ENCODE measurements at places on chromosomes 3 and 15.
A peak's percentile ranks its signal among the peaks of the same experiment; 100 is the strongest.

DNA sequence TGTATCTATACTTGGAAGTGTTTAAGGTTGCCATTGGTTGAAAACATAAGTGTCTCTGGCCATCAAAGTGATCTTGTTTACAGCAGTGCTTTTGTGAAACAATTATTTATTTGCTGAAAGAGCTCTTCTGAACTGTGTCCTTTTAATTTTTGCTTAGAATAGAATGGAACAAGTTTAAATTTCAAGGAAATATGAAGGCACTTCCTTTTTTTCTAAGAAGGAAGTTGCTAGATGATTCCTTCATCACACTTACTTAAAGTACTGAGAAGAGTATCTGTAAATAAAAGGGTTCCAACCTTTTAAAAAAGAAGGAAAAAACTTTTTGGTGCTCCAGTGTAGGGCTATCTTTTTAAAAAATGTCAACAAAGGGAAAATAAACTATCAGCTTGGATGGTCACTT, 19.7 kb downstream of the B3GNT5 start:
- no peak for DNase-seq

DNA sequence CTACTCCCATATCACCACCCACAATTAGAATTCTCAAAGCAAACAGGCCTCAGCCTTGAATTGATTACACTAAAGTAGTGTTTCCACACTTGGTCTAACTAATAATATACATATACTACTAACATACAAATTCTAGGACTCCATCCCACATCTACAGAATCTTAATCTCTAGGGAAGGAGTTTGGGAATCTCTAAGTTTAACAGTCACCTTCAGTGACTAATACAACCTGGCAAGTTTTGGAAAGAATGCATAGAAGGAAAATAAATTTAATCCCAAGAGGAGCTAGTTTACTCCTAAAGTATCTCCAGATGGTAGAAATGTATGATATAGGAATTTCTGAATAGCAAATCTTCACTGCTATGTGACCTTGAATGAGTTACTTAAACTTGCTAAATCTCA, 9.1 kb downstream of the CLPX start:
- no peak for DNase-seq

DNA sequence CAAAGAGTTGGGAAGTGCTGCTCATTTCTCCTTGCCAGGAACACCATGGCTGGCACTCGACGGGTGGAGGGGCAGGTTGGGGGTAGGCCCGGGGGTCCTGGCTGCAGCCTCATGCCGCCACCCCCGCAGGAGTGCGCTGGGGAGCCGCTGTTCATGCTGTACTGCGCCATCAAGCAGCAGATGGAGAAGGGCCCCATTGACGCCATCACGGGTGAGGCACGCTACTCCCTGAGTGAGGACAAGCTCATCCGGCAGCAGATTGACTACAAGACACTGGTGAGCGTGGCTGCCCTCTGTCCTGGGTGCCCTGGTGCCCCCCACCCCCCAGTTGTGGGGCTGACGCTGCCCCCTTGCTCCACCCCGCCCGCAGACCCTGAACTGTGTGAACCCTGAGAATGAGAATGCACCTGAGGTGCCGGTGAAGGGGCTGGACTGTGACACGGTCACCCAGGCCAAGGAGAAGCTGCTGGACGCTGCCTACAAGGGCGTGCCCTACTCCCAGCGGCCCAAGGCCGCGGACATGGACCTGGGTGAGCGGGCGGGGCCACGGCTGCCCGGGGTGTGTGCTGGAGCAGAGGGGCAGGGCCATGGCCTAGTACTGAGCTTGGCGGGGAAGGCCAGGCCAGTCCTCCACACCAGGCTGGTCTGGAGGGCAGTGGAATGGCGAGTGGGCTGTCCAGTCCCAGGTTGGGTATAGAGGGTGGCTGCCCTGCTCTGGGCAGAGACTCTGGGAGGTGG, 45.1 kb downstream of the PLXNA1 start:
- DNase-seq: no peak

DNA sequence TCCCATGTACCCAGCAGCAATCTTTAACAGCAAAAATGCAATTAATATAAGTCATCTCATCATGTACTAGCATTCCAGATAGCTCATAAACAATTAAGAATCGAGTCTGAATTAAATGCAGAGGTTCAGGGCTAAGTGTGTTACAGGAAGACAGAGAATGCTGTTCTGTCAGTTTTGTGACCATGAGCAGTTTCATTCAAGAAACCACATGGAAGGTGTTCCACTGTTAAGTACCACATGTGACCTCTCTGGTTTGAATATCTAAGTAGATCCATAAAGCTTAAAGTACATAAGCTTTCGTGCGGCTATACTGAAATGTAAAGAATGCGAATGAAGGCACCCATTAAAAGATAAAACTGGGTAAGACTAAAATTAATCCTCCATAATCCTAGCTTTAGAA, 272.3 kb downstream of the IL5RA start:
- no peak for DNase-seq

DNA sequence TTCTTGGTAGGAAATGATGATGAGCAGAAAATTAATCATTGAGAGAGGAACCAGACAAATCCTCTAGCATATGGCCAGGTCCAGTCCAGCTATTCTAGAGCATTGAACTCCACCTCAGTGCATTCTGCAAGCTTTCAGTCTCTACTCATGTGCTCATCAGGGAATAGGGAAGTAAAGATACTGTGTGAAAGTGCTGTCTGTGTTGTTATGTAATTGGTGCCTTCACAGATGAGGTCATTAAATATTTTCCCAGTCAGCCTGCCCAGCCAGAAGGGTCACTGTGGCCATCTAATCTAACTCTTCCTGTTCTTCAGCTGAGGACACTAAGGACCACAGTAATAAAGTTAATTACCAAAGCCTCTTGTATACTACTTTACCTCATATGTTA, 28.2 kb downstream of the C3orf62 start:
- DNase-seq: no peak

DNA sequence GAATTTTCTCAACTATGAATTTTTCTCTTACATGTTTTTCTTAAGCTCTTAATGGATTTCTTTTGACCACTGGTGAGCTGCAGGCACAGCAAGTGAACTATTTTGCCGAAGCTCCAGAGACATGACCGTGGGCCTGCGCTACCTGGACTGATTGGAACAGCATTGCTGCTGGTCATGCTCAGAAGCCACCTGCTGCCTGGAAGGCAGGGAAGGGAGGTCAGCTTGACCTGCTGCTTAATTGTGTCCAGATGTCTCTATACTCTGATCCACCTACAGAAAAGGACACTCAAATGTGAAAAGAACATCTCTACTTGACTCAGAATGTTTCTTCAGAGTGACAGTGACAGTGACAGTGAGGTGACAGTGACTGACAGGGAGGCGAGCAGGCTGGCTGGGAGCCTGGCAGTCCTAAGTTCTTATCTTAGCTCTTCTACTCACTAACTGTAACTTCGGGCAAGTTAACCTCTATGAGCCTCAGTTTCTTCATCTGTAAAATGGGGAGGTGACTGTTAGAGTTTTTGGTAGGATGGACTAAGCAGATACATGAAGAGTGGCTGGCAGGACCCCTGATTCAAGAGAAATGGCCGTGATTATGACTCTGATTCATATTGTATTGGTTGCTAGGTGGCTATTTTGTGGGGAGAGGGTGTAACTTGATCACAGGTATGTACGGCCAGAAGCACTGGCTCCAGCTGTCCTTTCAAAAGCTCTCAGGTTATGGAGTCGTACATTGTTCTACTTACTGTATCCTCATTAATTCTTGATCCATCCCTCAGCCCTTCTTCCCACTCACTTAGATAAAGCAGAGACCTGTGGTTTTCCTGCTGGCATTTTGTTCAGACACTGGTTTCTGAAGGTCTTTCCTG, 54.8 kb upstream of the DLG1 start:
- no peak for DNase-seq

GRCh38 chr3:127600749-127601456, 2.7 kb downstream of the MCM2 start:
- no peak for DNase-seq

DNA sequence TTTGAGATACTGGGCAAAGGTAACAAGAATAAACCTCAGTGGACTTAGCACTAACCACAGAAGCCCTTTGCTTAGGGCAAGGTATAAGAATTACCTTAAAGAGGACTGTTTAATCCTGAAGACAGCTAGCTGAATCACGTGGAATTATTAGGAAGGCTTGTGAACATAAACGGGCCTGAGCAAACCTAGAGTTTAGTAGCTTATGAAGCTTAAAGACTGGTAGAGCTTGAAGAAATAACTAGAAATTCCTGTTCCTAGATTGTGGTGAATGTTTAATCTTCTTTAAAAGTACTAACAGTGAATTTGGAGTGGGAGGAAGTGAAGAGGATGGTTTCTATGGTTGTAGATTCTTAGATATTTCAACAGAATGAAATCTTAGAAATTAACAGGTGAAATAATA, 428.9 kb upstream of the THRB start:
- no peak for DNase-seq

DNA sequence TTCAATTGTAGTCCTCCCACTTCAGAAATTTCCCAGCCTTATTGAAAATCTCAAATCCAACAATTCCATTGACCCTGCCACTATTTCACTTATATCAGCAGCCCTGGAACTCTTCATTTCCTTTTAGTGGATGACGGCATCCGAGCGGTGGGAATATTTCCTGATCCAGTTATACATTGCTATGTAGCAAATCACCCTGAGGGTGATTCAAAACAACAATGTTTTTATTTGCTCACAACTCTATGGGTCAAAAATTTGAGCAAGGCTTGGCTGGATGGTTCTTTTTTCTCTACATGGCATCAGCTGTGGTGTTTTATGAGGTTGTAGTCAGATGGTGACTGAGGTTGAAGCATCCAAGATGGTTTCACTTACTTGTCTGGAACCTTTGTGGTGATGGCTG, 70.5 kb downstream of the CHST2 start:
- no peak for DNase-seq

GRCh38 chr3:13852638-13853009, 27.2 kb downstream of the WNT7A start:
- DNase-seq: no peak

DNA sequence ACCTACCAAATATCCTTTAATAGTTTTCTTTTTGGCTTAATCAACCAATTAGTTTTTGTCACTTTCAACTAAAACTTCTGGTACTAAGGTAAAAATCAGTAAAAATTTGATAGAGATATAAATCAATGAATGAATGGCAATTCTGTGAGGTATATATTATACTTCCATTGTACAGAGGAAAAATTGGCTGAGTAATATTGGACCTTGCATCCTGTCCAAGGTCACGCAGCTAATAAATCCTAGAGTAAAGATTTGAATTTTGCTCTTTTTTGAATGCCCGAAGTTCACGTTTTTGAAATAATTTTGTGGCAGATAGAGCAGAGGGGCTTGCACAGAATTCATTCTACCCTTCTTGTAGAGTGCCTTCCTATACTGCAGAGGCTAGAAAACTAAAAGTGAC, 81.1 kb upstream of the ZNF280D start:
- DNase-seq: no peak

DNA sequence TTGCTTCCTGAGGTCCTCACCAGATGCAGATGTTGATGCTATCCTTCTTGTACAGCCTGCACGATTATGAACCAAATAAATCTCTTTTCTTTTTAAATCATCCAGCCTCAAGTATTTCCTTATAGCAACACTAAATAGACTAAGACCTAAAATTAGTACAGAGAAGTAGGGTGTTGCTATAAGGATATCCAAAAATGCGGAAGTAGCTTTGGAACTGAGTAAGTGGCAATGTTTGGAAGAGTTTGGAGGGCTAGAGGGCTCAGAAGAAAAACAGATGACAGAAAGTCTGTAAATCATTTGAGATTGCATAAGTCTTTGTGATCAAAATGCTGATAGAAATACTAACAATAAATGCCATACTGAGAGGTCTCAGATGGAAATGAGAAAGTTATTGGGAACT, 894.9 kb downstream of the DIPK2A start:
- DNase-seq: no peak

DNA sequence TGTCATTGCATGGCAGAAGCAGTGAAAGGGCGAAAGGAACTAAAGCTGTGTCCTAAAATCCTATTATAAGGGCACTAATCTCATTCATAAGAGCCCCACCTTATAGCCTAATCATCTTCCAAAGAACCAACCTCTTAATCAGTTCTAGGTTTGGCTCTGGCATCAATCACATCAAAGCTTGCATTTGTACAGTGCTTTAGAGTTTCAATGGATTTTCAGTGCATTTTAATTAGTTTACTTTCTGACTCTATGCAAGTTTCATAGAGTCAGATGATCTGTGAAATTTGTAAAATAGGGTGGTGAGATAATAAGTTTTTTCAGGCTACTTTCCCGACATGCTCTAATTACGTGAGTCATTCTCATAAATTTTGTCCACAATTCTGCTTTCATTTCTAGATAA, 341.1 kb downstream of the DIPK2A start:
- DNase-seq: no peak

DNA sequence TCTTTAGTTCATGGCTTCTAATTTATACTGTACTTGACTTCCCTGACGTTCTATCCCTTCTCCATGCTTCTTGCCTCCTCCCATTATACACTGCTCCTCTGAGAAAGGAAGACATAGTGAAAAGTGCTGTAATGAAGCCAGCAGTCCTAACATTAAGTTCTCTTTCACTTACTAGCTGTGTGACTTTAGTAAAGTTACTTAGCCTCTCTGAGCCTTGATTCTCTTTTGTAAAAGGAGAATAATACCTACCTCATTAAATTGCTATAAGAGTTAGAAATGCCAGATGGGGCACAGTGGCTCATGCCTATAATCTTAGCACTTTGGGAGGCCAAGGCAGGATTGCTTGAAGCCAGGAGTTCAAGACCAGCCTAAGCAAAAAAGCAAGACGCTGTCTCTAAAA, 18.8 kb upstream of the IGF2BP2 start:
- no peak for DNase-seq

GRCh38 chr15:67401336-67401735, 119.6 kb upstream of the C15orf61 start:
- no peak for DNase-seq

- no peak for DNase-seq
Measured at GRCh38 chr15:97012986-97013385, 682.5 kb downstream of the NR2F2 start.

DNA sequence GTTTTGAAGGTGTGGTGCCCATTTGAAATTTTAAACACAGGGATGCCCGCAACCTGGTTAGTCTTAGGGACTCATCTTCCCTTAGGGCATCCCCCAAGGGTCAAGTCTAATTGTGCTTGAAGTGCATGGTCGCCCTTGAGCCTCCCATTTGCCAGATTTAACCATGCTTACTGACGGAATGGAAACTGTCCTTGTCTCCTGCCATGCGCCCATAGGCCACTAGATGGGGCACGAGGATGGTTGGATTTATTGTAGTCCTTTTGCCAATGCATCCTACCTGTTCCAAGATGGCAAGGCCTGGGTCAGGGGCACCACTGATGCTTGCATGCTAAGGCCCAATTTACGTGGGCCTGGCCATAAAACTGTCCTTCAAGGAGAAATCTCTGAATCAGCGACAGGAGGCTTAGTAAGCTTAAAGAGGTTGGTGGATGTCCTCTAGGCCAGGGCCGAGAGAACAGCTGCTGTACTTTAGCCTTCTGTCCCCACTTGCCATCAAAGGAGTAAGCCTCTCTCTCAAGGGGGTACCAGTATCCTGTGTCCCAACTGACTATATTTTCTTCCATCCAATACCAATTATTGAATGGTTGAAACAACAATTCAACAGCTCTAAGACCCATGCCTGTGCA, 355.4 kb downstream of the OTOL1 start:
- DNase-seq: peak; percentile 66
